ENCODE measurements at places on chromosomes 7 and 10.

DNA sequence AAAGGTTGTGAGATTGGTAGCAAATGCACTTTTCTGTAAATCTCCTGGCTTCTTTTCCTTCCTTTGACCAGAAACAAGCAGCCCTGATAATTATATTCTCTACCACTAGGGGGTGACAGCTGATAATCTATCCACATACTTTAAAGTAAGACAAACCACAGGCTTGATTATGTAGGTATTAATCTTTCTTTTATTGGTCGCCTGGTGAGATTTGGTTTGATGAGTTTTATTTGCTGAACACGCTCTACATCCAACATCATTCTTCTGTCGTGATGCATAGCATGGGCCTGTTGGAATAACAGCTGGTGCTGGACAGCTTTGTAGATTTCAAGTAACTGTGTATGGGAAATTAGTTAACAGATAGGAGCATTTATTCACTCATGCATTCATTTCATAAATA, 63.5 kb downstream of the ZNF365 start:
- DNase-seq, result no peak

DNA sequence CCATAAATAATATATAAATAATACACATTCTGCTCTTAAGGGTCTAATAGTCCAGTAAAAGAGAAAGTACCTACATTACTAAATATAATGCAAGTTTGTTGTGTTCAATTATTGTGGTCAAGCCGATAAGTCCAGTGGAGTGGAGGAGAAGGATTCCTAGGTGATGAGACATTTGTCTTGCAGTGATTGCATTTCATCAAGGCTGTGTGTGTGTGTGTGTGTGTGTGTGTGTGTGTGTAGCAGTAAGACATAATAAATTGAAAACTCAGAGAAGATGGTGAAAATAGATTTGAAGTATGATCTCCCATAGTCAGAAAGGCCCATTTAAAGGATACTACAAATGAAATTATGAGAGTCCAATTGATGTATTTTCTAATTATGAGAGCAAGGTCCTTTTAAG, 192.5 kb upstream of the SEMA3C start:
- DNase-seq, result no peak

GRCh38 chr7:130142654-130143333, 62.4 kb downstream of the TMEM209 start:
- DNase-seq, result no peak

DNA sequence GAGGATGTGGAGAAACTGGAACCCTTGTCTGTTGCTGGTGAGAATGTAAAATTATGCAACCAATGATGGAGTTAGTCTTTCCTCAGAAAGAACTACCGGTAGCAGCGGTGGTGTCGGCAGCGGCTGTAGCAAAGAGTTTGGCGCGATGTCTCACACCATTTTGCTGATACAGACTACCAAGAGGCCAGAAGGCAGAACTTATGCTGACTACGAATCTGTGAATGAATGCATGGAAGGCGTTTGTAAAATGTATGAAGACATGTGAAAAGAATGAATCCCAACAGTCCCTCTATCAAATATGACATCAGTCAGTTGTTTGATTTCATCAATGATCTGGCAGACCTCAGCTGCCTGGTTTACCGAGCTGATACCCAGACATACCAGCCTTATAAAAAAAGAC, 10.6 kb downstream of the CLEC2L start:
- no peak for DNase-seq
